SK-N-DZ (cell line): ENCODE measurements at places on chromosomes 3 and 15.

- no peak for DNase-seq
These were observed 159.5 kb downstream of the CHSY1 start for GRCh38 chr15:101092156-101092866.

DNA sequence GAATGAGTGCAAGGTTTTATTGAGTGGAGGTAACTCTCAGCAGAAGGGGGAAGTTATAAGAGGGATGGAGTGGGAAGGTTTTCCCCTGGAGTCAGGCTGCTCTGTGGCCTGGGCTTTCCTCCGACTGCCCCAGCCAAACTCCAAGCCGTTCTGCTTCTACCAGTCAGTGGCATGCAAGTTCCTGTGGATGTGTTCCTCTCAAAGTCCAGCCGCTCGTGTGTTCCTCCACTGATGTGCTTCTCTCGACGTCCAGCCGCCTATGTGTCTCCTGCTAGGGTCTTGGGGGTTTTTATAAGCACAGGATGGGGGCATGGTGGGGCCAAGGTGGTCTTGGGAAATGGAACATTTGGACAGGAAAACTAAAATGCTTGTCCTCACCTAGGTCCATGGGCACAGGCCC lies 9.0 kb upstream of the U2SURP start:
- no peak for DNase-seq

DNA sequence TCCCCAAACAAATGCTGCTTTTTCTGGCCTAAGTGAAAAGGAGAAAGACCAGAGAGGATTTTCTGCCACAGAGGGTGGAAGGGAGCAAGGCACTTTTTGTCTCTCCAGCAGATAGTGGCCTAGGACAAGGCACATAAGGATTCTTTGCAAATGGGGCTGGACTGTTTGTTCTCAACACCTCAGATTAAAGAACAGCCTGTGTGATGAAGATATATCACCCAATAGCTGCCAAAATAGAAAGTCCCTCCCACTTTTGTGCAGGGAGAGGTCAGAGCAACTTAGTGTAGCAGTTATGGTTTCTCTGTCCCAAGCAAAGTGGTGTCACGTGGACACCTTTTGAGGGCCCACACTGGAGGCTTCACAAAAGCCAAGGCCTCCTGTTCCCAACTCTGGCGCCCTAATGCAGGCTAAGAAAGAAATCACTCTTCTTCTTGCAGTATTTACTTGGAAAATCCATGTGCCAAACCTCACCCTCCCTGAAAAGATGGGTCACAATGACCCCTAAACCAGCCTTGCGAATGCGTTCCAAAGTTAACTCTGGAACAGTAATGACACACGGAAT lies 84.9 kb downstream of the LRIG1 start:
- no peak for DNase-seq

DNA sequence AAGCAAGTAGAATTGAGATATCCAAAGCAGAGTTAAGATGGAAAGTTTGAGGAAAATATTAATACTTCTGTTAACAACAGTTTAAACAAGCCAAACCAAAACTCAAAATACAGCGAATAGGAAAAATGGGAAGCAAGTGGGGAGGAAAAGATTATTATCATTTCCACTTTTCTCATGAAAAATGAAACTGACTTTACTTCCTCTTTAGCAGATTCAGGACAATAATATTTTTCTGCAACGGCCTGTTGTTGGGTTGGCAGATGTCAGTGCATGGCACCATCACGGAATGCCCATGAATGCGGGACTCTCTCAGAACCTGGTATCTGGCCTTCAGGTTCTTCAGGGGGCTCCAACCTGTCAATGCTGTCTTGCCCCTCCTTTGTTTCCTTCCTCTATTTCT lies 11.1 kb downstream of the ANKUB1 start:
- no peak for DNase-seq

- DNase-seq: no peak
These were observed 811.0 kb downstream of the TUSC7 start for GRCh38 chr3:117520582-117520981.

GRCh38 chr3:160757233-160758106 lies 1.4 kb downstream of the PPM1L start:
- DNase-seq: peak; percentile 59

DNA sequence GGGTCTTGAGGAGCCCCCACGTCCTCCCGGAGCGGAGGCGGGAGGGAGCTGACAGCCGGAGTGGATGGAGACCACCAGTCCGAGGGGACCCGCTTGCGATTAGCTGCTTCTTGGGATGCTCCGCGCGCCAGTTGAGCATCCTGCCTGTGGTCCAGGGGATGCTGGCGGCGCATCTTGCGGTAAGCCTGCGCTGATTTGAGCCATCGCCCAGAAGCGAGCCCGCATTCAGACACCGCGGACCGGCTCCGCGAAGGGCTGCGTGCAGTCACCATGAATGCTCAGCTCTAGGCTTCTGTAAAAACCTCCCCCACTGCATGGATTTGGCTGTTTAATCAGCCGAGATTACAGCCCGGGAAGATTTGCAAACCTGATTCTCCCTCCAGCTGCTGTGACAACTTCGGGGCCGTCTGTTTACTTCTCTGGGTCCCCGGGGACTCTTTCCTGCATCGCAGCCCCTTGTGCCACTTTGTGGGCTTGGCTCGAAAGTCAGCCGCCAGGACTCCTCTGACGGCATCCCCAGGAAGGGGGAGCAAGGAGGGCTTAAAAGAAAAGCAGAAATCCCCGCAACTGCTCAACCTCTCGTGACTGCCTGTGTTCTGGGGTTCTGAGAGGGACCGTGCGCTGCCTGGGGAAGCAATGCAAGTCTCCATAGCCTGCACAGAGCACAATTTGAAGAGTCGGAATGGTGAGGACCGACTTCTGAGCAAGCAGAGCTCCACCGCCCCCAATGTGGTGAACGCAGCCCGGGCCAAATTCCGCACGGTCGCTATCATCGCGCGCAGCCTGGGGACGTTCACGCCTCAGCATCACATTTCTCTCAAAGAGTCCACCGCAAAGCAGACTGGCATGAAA lies 171.1 kb downstream of the KCNAB1 start:
- peak; percentile 79 for DNase-seq

DNA sequence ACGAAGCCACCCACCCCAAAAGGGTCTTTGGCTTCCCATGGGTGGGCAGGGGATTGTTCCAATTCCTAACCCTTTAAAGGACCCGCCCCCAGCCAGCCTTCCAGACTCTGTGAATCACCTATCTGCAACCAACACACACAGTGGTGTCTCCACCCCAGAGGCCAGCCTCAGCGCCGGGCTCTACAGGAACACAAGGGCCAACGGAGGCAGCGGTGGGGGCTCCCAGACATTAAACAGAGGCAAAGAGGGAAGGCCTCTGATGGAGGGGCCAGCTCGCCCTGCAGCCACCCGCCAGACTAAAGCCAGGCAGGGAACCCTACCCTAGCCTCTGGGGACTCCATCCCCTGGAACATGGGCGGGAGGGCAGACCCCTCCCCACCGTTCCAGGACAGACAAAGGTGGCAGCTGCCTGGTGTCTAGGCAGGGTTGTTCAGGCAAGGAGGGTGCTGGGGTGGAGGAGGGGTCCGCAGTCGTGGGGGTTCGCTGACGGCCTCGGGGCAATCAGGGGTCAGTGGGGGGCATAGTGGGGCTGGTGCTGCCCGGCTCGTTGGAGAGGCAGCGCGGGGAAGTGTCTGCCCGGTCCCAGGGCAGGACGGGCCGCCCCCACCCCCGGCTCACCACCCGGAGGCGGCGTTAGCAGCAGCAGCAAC lies 448 bp downstream of the SHISA5 start:
- DNase-seq: no peak

DNA sequence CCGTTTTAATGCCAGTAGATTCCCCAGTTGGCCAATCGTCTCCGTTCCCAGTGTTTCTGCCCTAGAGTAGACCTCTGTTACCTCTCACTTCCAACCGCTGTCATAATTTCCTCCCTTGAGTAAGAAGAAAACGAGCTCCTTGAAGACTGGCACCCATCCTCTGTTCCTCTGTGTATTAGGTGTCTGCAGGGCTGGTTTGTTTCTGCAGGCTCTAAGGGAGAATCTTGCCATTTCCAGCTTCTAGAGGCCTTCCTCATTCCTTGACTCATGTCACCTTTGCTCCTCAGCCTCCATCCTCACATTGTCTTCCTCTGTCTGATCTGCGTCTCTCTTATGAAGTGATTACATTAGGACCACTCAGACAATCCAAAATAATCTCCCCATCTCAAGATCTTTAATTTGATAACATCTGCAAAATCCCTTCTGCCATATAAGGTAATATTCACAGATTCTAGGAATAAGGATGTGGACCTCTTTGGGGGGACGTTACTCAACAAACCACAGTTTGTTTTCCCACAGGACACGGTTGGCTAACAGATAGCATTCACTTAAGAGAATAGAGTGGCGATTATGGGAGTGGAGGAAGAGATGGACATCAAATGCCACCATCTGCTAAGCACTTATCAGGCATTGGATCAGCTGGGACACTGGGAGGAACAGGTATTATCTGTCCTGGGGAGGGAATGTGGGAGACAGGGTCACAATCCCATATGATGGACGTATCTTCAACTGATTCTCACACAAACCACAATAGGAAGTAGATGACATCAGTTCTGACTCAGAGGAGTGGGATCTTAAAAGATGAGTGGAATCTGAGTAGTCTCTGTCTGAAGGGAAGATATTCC lies 17.1 kb downstream of the ARHGAP31 start:
- no peak for DNase-seq

- no peak for DNase-seq
These were observed 99.8 kb upstream of the NR2F2 start for GRCh38 chr15:96230526-96231181.

- DNase-seq: no peak
These were observed 1.6 kb downstream of the PHGR1 start for GRCh38 chr15:40352281-40352901.

DNA sequence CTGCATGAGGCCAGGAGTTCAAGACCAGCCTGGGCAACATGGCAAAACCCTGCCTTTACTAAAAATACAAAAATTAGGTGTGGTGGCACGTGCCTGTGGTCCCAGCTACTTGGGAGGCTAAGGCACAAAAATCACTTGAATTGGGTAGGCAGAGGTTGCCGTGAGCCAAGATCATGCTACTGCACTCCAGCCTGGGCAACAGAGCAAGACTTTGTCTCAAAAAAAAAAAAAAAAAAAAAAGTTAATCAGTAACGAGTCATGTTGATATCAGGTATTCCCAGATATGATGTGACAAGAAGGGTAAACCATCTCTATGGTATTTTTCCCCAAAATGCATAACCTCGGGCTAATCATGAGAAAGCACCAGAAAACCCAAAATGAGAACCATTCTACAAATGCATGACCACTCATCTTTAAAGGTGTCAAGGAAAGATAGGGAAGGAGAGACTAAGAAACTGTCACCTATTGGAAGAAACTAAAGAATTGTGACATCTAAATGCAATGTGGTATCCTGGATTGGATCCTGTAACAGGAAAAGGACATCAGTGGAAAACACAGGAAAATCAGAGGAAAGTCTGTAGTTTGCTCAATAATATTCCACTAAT lies 66.5 kb upstream of the MAP4 start:
- DNase-seq: no peak

GRCh38 chr15:80779658-80780415 lies 667 bp downstream of the CEMIP start:
- DNase-seq: peak; percentile 57

DNA sequence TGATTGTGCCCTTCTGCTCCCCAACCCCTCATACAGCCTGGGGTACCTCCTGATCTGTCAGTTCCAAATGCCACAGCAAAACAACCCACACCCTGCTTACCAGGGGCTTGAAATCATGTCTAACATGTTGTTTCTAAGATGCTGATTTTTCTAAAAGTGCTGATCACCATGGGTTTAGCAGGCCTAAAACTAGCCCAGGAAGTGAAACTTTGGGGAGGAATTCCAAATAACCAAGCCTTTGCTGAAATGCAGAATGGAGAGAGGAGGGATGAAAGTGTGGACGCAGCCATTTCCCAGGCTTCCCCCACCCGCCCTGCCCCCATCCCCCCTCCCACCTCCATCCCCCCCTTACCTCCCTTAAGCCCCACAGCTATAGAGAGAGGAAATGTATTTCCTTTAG lies 2.0 kb upstream of the HRH1 start:
- DNase-seq: no peak

- no peak for DNase-seq
These were observed 64.8 kb downstream of the SMAD3 start for GRCh38 chr15:67130166-67130565.

DNA sequence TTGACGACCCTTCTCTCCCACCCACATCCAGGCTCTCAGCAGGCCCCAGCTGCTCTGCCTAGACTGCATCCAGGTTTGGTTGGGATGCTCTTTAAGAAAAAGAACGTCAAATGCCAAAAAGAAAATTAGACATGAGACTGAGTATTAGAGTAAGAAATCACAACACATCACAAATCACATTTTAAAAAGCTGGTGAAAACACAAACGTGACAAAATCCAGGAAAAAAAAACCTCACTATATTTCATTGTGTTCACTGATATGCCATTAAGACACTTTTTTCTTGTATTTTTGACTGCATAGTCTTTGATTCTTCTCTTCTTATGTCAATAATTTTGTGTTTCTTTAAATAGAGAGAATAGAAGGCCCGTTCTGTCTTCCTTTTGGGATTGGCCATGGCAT lies 243.7 kb downstream of the TLE3 start:
- no peak for DNase-seq

DNA sequence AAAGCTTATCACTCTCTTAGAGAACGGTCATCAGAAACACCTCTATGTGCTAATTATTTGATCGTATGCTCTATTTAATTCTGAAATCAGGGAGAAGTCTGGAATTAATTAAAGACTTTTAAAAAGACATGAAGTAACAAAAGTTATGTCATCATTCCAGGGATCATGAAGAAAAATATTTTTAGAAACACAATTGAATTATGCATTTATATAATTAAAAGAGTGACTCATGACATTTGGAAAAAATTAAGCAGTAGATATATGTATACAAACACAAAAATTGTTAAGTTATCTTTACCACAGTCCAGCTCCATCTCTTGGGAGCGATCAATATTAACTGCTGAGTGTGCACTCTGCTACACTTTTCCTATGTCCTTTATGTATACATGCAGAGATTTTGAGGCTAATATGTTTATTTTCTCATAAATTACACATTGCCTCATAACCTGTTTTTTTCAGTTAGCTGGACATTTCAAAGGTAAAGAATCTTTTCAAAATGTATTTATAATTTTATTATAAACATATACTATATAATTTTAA lies 717.7 kb downstream of the GBE1 start:
- no peak for DNase-seq

DNA sequence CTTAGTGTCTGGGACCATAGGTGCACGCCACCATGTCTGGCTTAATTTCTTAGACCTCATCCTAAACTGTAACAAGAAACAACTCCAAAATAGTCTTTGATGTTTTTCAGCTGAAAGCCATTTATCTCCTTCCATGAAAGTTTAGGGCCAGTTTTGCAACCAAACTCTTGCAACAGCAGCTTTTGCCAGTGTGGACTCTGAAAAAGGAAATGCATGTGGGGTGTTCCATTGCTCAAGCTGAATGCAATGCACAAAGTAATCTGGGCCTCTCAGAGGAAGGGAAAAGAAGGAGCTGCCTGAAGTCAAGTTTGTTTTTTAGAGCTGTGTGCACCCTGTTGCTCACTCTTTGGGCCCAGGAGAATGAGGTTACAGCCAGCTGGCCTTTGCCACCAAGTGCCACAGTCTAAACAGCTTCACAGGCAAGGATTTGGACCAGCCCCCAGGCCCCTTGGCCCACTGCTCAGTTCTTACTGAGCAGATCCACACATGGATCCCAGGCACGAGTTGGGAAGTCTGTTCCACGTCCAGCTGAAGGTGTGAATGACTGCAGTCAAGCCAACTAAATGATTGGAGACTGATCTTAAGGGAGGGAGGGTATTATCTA lies 212.3 kb upstream of the LRRFIP2 start:
- DNase-seq: no peak
